Cardiac muscle cell (in vitro differentiated cells and primary cell): ENCODE measurements at places on chromosomes 6 and 20. TPM values are rescaled to one million over a fixed set of nuclear protein-coding genes. Genes with fewer than 3 reads are reported as not detected.

GRCh38 chr6:137588472-137588871 is 94.3 kb upstream of the OLIG3 start:
- DNase-seq = no peak
- H3K4me3 ChIP-seq = no peak overlapping the region
- no peaks in the 10 kb centered on the region for H3K36me3 ChIP-seq
- H3K4me1 ChIP-seq = no peaks in the 10 kb centered on the region
- H3K27me3 ChIP-seq = no peaks in the 10 kb centered on the region

DNA sequence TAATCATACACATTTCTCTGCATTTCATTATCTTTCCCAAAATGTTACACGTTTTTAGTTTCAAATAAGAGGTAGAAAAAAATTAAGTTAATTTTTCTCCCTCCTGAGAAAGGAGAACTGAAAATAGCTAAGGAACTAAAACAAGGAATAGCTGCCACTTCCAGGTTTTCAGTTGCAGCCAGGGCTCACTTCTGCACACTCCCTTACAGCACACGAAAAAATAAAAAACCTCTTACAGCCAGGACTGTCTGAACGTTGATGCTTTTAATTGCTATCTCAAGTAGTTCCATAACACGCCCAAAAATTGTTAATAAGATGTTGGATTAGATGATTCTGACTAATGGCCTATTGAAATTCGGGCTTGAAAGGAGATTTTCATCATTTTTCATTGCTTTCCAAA is 153.7 kb upstream of the THBS2 start:
- no peak for DNase-seq
- no peak overlapping the region for H3K4me3 ChIP-seq
- H3K36me3 ChIP-seq = no peaks in the 10 kb centered on the region
- no peak overlapping the region for H3K27ac ChIP-seq

- no peak overlapping the region for H3K27ac ChIP-seq
- no peaks in the 10 kb centered on the region for H3K36me3 ChIP-seq
- no peak overlapping the region for H3K4me3 ChIP-seq
- no peaks in the 10 kb centered on the region for H3K27me3 ChIP-seq
- no peak for DNase-seq
These were observed 100.0 kb downstream of the SLC35B3 start for GRCh38 chr6:8335381-8335780.

C6orf15 gene
- not detected in 2 replicates for total RNA-seq

NKAIN2 gene
- not detected in 2 replicates for total RNA-seq

DNA sequence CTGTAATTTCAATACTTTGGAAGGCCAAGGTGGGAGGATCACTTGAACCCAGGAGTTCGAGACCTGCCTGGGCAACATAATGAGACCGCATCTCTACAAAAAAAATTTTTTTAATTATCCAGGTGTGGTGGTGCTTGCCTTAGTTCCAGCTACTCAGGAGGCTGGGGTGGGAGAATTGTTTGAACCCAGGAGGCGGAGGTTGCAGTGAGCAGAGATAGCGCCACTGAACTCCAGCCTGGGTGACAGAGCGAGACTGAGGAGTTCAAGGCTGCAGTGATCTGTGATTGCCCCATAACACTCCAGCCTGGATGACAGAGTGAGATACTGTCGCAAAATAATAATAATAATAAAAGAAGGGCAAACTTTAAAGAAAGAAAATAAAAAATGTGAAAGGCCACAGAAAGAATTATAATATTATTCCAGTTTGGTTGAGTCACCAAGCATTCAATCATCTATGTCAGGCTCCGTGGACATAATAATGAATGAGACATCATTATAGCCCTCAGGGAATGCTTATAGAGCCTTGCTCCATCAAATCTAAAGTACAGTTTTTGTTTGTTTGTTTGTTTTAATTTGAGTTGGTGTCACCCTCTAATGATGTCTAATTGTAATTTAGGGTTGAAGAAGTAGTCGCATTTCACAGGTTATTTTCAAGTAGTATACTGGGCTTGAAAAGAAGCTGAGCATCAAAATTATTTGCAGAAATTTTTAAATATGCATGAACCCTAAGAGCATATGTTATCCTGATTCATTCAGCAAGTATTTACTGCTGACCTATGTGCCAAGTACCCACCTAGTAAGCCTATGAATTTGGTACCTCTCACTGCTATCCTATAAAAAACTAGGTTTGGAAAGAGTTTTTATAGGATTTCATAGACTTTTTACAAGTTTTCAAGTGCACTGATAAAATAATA is 15.1 kb downstream of the GLYATL3 start:
- H3K36me3 ChIP-seq = no peaks in the 10 kb centered on the region
- no peak overlapping the region for H3K4me3 ChIP-seq
- H3K4me1 ChIP-seq = no peaks in the 10 kb centered on the region
- no peaks in the 10 kb centered on the region for H3K27me3 ChIP-seq

DNA sequence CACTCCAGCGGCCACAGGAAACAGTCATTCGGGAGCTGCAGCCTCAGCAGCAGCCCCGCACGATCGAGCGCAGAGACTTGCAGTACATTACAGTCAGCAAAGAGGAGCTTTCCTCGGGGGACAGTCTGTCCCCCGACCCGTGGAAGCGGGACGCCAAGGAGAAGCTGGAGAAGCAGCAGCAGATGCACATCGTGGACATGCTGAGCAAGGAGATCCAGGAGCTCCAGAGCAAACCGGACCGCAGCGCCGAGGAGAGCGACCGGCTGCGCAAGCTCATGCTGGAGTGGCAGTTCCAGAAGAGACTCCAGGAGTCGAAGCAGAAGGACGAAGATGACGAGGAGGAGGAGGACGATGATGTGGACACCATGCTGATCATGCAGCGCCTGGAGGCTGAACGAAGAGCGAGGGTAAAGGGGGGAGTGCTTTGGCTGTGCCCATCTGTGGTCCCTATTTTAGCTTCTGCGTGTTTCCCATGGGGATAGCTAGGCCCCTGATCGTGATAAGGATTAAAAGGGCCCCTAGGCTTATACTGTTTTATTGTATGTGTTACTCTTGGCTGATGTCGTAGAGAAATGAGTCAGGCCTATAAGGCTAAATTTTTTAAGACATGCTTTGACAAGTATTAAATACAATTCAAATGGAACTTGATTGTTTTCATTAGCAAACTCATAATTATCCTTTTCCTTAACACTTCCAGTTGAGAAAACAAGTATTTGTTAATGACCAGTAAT is 45.5 kb upstream of the KIF25 start:
- no peaks in the 10 kb centered on the region for H3K4me1 ChIP-seq
- no peak overlapping the region for H3K4me3 ChIP-seq
- no peak for DNase-seq
- no peaks in the 10 kb centered on the region for H3K27me3 ChIP-seq
- no peak overlapping the region for H3K27ac ChIP-seq

- DNase-seq = no peak
- H3K4me3 ChIP-seq = no peak overlapping the region
- H3K36me3 ChIP-seq = no peaks in the 10 kb centered on the region
- H3K27me3 ChIP-seq = no peaks in the 10 kb centered on the region
- H3K27ac ChIP-seq = no peak overlapping the region
These were observed 38.8 kb downstream of the CITED2 start for GRCh38 chr6:139335447-139336210.
